Inflammatory macrophage treated with lipopolysaccharide for 4 hours (primary cell): ENCODE measurements at places on chromosomes 2 and 18.

- DNase-seq, result no peak
These were observed 264.7 kb downstream of the TNS1 start for GRCh38 chr2:217738061-217738460.

GRCh38 chr18:48000701-48001100 lies 70.2 kb upstream of the SMAD2 start:
- no peak for DNase-seq

GRCh38 chr2:6941299-6942046 lies 24.3 kb downstream of the RNF144A start:
- DNase-seq, result no peak

DNA sequence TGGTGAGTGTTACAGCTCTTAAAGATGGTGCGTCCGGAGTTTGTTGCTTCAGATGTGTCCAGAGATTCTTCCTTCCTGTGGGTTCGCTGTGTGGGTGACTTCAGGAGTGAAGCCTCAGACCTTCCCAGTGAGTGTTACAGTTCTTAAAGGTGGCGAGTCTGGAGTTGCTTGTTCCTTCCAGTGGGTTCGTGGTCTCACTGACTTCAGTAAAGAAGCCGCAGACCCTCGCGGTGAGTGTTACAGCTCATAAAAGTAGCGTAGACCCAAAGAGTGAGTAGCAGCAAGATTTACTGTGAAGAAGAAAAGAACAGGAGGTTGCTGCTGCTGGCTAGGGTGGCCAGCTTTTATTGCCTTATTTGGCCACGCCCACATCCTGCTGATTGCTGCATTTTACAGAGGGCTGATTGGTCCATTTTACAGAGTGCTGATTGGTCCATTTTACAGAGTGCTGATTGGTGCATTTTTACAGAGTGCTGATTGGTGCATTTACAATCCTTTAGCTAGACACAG lies 34.0 kb upstream of the SPTBN1 start:
- DNase-seq, result no peak

GRCh38 chr2:44869761-44870160 lies 71.7 kb upstream of the SIX3 start:
- no peak for DNase-seq

GRCh38 chr18:48820483-48821250 lies 130.1 kb downstream of the SMAD7 start:
- DNase-seq, result no peak

DNA sequence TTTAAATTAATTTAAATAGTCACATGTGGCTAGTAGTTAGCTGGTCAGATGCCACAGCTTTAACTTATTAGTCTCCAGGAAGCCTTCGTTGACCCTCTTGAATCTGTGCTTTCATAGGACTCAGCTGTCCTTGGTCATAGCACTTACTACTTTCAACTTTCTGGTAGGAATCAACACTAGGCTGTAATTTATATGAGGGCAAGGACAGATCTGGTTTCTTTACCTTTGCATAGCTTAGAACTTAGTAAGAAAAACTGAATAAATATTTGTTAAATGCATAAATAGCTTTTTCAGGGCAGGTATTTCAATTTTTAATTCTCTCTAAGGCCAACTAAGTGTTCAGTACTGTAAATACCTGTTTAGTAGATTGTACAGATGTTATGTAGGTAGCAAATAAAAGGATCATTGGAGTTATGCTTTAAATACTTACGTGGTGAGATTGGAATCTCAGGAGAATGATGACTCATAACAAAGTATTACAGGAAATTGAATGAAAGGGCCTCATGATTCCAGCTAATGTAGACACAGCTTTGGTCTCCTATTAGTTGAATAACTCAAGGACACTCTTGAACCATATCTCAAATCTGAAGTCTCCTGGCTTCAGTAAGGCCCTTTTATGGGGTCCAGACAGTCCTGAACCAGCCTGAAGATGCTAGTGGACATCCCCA lies 2.6 kb downstream of the CLIP4 start:
- no peak for DNase-seq

DNA sequence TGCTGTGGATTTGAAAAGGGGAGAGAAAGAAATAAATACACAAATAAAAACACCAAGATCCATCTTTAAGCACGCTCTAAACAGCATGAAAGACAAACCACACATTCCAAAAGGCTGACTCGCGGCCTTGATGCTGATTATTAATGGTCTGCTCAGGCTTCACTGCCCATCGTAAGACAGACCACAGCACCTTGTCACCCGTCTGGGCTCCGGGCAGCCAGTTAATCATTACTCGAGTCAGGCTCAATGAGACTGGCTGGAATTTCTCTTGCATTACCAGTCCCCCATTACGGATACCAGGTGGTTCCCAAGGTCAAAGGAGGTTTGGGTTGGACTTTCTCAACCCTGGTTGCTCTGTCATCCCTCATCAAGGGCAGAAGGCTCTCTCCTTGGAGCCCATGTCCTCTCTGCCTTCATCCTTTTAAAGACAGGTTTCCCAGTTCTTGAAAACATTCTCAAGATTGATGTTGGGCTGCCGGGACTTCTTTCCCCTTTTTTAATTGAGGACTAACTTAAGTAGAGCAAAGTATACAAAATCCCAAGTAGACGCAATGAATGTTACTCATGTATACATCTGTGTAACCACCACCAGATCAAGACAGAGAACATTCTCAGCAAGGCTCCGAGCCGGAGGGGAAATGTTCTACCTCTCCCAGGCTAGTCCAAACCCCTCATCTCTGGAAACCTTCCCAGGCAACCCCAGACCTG lies 8.1 kb downstream of the SMAD7 start:
- DNase-seq, result no peak

DNA sequence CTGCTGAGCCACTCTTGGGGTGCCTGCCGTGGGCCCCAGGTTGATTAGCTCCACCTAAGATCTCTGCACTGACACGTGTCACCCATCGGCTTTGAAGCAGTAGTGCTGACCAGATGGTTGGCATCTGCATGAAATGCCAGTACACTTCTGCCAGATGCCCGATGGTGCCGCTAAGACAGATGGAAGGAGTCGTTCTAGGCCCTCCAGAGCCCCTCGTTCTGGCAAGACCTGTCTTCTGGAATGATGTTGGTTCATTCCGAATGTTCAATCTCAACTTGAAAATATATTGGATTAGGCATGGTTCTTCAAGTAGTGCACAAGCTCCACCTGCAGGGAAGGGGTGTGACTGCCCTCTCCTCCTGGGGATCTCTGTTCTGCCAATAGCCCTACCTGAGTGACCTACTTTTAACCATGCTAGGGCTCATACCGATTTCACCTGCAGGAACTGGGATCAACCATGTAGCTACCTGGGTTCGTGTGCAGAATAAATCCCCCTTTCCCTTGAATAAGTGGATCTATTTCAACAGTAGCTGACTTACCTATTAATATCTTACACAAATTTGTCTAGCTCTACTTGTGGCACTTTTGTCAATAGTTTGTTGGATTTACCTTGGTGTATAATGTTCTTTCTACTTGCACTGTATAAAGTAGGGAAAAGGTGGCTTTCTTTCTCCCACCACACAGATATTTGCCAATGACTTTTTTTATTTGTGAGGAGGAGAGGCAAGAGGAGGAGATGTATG lies 342.6 kb downstream of the CTNNA2 start:
- no peak for DNase-seq

- DNase-seq, result no peak
These were observed 3.0 kb upstream of the OTX1 start for GRCh38 chr2:63047321-63048279.

- DNase-seq, result no peak
These were observed 112.6 kb downstream of the COPS8 start for GRCh38 chr2:237198164-237198855.

DNA sequence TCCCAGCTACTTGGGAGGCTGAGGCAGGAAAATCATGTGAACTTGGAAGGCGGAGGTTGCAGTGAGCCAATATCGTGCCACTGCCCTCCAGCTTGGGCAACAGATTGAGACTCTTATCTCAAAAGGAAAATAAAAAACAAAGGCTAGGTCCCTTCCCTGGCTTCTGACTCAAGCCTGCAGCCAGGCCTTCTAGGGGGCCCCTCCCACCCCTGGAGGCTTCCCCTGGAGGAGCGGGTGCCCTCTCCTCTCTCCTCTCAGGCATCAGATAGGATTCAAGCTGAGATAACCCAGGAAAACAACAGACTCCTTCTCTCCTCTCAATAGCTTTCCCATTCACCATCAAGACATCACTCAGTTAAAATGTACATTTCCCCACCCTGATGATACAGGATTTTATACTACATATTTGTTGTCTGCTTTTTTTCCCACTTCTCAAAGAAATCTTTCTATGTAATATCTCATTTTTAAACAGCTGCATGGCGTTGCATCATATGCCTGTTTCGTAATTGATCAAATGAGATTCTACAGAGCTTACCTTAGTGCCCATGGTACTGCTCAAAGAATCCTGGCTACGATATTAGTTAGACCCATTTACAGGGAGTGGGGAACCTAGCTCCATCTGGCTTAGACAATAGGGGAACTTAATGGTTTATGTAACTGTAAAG lies 20.6 kb upstream of the C2orf72 start:
- DNase-seq, result peak; percentile 6

GRCh38 chr2:66434679-66435548 lies at the start of gene MEIS1:
Gene MEIS1, plus strand, starts transcription at chr2:66435125. Its CDS starts 732 bp downstream, at chr2:66435857.
- peak; percentile 80 for DNase-seq

GRCh38 chr2:109052922-109053321 lies 63.9 kb upstream of the EDAR start:
- no peak for DNase-seq

DNA sequence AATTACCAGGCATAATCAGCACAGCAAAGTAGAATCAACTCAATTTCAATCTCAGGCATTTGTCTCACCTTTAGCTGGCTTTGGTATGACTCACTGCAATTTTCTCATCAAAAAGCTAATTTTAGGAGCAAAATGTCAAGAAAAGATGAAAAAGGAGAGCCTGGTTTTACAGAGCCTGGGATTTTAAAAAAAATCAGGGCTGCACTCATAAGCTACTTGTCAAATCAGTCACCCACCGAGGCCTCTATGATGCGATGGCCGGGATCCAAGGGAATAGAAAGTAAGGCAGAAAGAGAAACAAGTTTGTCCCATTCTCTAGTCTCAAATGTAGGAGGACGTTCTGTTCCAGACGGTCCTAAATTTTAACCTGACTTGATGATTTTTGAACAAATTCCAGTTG lies 170.9 kb downstream of the SOCS6 start:
- no peak for DNase-seq

DNA sequence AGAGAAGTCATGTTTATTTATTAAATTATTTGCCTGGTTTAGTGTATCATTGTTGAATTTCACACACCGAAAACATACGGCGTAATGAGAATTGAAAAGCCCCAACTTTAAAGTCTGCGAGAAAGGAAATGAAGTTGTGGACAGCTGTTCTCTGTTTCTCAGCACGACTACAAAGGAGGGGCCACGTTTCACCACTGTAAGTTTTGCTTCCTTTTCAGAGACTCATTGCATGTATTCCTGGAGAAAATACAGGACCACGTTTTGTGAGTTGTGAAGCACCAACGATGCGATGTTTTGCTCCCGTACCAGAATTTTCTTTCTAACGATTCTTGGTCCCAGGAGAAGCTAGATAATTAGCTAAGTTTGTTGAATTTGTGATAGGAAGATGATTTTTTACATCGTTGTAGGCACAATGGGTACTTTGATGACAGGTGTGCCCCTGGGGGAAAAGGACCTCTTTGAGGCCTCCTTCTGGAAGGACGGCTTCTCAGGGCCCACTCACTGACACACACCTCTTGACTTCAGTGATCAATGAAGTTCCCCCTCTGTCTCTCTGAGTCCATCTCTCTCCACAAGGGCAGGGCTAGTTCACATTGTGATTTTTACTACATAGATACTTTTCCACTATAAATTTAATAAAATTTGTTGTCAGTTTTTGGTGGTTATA lies 23.7 kb upstream of the ACKR3 start:
- peak; percentile 50 for DNase-seq

DNA sequence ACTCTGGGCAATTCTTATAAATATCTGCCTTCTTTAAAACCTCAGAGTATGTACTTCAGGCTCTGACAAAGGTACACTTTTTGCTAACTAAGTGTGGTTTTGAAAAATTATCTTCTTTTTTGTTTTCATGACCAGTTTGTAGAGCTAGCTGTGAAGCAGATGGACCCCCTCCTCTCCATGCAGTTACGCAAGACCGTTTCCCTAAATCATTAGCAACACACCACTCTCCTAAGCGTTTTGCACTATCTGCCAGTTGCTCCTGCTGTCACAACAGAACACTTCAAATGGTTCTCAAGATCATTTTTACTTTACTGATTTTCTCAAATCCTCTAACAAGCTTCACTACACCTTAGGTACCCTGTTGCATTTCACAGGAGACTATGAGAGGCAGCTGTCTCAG lies 53.3 kb downstream of the GULP1 start:
- DNase-seq, result no peak
